Foreskin fibroblast (primary cell): ENCODE measurements at places on chromosomes 1 and 21.
A peak's percentile ranks its signal among the peaks of the same experiment; 100 is the strongest.

DNA sequence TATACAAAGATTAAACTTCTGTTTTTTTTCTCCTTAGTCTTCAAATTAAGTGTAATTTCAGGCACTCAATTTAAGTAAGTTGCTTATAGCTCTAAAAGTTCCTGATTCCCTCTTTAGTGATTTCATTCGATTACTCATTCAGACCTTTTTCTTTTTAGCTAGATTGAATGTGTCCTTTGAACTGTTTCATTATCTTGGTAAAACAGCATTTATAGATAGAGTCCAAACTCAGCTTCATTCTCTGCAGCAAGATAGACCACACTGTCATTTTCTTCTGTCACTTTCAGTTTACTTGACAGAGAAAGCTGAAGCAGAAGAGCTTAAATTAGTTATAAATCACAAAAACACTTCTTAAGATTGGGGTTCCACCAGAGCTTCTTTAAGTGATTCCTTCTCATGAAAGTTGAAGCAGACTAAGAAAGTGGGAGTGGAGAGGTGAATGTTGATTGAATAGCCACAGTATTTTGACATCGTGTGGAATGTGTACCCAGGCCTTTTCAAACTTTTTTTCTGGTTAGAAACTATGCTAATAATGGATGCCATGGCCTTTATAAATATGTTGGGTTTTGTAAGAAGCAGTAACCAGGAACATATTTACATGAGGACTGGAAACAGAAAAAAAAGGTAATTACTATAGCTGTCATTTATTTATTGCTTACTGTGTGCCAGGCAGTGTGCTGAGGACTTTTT lies 52.2 kb downstream of the ZBTB40 start:
- no peak for DNase-seq

DNA sequence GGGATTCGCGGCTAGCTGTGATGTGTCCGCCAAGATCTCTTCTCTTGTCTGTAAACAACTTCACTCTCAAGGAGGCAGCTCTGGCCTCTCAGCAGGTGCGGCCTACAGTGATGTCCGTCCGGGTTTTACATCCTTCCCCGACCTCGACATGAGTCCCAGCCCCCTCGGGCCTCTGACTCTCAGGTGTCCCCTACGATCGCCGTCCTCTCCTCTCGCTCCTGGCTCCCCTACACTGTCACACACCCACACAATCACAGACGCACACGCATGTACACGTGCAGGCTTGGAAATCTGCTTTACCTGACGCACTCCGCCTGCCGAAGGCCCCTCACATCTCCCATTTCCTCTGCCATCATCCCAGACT lies 797 bp upstream of the RSPH1 start:
- DNase-seq, result peak; percentile 19

- DNase-seq, result no peak
These were observed 4.1 kb upstream of the TTLL10 start for GRCh38 chr1:1169429-1170214.

DNA sequence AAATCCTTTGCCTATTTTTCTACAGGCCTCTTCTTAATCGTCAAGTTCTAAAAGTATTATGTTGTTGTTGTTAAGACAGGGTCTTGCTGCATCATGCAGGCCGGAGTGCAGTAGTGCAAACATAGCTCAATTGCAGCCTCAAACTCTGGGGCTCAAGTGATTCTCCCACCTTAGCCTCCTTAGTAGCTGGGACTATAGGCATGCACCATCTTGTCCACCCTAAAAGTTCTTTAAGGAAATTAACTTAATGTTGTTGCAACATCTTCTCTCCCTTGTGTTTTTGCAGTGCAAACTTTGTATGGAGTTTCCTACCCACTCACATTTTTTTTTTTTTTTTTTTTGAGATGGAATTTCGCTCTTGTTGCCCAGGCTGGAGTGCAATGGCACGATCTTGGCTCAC lies 4.1 kb upstream of the VHLL start:
- no peak for DNase-seq

- DNase-seq, result no peak
These were observed 77.7 kb upstream of the CACNA1E start for GRCh38 chr1:181405584-181405983.

DNA sequence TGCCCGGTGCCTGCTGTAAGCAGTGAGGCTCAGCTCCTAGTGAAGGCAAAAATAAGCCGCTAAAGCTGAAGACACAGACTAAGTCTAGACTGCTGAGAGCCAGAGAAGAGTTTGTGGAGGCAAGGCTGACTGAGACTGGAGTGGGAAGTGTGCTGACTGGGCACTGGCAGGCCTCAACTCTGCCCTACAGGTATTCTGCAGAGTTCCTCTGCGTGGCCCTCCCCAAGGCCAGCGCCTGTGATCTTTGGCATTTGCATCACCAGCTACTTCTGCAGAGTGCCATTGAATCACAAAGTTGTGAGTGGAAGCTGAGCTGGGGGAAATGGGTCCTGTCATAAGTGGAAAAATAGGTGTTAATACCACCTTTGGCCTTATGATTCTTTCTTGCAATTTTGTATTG lies 905.7 kb downstream of the PLA2G4A start:
- DNase-seq, result no peak

GRCh38 chr1:23403038-23403336 lies 21.6 kb downstream of the TCEA3 start:
- peak; percentile 78 for DNase-seq

DNA sequence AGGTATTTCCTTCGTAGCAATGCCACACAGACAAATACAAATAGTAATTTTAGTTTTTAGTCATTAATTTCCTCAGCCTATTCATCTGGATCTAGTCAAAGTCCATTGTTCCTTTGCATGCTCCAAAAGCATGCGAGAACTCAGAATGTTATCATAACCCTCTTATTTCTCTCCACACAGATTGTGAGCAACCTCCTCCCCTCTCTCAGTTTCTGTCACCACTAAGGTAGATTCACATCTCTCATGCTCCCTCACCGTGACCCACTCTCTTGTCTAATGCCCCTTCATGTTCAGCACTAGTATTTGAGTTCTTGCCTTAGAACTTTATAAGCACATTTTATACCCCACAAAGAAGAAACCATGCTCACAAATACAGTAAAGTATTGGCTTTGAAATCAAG lies 582.4 kb downstream of the PLA2G4A start:
- no peak for DNase-seq

GRCh38 chr1:113768916-113769600 lies 9.8 kb upstream of the PHTF1 start:
- DNase-seq, result no peak

- no peak for DNase-seq
These were observed 6.7 kb upstream of the MARCKSL1 start for GRCh38 chr1:32342704-32343103.

DNA sequence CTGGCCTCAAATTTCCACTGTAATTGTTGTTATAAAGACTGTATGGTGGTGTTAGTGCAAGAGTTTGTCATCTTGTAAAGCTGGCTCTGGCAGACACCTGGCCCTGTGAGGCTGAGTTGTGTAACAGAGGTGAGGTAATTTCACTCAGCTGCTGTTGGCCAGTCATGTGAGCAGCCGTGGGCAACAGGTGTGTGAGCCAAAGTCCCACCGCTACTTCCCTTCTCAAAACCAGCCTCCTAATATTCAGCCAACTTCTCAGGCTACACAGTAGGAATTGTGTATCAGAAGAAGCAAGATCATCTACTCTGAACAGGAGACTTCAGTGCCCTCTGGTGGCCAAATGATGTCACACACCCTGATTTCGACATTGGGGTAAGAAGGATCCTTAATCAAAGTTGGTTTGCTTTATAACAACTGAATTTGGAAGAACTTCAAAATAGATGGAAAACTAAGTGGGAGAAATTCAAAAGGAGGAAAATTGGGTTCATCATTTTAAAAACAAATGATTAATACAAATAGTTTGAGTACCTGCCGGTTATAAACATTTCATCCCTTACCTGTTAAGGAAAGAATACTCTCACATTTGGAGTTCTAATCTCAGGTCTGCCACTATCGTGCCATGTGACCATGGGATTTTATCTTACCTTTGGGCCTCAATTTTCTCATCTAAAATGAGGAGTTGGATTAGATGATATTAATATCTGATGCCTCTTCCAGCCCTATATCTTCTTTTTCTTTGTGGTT lies 2.6 kb upstream of the CREG1 start:
- DNase-seq, result peak; percentile 82

GRCh38 chr1:107309962-107310361 lies 169.1 kb downstream of the NTNG1 start:
- DNase-seq, result no peak

DNA sequence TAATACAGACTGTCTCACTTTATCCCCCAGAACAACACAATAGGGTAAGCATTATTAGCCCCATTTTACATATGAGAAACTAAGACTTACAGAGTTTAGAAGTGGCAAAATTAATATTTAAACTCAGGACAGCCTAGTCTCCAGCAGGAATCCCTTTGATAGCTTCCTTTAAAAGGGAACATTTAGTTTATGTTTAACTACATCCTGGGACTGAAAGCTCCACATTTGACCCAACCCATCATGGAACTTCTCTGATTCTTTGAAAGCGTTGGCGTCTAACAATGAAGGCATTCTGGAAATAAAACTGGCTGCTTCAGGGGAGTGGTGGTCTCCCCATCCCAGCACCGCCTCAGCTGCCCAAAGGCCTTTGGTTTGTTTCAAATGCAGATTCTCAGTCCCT lies 250.6 kb upstream of the NFIA start:
- no peak for DNase-seq

- DNase-seq, result peak; percentile 53
These were observed 499.0 kb downstream of the NUF2 start for GRCh38 chr1:163820766-163821165.
